ENCODE measurements at places on chromosomes 12 and 14.

- DNase-seq = no peak
Measured at GRCh38 chr14:55837467-55837866, 257.5 kb downstream of the KTN1 start.

GRCh38 chr14:93091666-93092065 lies 24.1 kb downstream of the ITPK1 start:
- no peak for DNase-seq

DNA sequence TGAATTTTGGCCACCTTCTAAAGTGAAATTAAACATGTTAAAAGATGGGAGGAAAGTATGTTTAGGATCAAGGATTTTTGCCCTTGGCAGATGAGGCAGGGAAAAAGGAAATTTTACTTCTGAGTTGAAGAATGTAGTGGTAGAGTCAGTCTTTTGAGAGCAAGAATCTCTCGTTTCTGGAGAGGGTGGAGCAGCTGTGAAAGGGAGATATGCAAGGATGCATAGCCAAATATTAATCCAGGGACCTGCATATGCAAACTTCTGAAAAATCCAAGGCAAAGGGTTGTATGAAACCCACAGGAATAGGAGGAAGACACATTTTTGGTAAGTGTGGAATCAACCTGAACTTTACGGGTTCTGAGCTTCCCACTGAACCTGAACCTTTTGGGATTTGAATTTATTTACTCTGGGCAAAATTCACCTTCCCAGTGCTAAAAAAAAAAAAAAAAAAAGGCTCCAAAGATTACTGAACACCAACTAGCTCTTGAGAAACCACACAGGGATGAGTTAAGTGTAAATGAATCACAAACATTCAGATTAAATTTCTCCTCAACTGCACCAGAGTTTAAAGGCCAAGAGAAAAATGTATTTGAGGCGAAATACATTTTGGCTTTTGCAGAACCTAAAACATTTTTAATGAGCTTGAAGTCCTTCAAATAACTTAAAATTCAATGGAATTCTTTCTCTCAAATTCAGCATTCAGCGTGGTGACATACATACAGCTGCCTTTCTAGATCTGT lies 187.1 kb upstream of the CDKN3 start:
- no peak for DNase-seq

DNA sequence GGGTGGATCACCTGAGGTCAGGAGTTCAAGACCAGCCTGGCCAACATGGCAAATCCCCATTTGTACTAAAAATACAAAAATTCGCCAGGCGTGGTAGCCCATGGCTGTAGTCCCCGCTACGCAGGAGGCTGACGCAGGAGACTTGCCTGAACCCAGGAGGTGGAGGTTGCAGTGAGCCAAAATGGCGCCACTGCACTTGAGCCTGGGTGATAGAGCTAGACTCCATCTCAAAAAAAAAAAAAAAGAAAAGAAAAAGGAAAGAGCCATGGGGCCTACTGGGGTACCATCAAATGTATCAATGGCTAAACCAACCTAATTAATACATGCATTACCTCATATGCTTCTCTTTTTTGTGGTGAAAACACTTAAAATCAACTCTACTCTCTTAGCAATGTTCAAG lies 10.7 kb downstream of the TFCP2 start:
- no peak for DNase-seq

GRCh38 chr14:93110856-93111419 lies 4.8 kb downstream of the ITPK1 start:
- no peak for DNase-seq

DNA sequence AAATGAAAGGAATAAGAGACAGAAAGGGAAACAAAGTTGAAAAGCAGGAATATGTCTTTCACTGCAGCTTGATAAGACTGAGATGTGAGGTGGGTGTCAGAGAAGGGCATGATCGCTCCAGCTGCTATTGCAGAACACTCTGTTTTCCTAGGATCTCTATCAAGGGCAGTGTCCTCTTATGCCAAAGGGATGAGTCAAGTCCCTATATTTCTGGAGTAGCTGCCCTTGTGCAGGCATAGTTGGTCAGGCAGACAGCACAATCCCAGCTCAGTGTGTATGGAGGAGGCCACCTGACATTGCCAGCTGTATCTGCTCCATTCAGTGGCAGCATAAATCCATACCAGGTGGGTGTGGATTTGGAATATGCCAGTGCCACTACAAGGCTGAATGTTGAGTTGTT lies 101.6 kb downstream of the DAD1 start:
- DNase-seq = no peak

DNA sequence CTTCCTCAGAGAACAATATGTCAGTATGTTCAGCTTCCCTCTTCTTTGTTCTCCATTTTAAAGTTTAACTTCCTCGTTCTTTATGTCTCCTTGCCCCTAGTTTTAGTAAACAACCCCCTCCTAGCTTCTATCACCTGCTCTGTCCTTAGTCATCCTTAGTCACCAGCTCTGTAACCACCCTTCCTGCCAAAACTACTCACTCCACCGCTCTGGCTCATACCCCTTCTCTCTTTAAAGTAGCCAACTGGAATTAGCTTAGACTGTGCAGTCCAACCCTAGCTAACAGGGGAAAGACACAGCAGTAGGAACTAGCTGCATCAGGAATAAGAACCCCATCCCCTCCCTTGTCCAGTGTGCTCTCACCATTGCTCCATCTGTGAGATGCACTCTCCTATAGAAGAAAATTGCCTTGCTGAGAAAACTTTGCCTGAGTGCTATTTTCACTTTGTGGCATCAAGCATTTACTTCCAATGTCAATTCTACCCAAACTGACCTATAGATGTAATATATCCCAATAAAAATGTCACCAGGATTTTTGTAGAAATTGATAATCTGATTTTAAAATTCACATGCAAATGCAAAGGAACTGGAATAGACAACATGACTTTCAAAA lies 603.2 kb downstream of the C12orf50 start:
- no peak for DNase-seq

Measured in COR-L47 (cell line).